Astrocyte of the hippocampus (primary cell): ENCODE measurements at places on chromosomes 6 and 20.

GRCh38 chr6:139655783-139656705, 281.6 kb upstream of the CITED2 start:
- DNase-seq, result no peak

GRCh38 chr6:126531840-126532239, 191.9 kb downstream of the CENPW start:
- DNase-seq, result no peak

GRCh38 chr6:94845742-94846141, 731.6 kb upstream of the MANEA start:
- DNase-seq, result no peak

DNA sequence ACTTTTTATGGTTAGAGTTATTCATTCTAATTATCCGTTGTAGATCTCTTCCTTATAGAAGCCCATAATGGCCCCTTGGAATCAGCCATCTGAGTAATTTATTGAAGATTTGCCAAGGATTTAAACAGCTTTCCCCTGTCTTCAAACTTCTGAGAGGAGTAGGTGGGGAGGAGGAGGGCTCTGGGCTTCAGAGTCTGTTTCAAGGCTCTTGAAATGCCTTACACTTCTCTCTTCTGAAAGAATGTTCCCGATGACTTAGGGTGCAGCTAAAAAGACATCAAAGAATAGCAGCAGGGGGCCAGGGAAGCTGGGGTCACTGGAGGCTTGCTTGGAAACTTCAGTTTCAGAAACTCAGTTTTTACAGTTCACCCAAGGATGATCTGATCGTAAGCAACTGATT, 165.3 kb downstream of the ZDHHC14 start:
- DNase-seq, result peak; percentile 22

DNA sequence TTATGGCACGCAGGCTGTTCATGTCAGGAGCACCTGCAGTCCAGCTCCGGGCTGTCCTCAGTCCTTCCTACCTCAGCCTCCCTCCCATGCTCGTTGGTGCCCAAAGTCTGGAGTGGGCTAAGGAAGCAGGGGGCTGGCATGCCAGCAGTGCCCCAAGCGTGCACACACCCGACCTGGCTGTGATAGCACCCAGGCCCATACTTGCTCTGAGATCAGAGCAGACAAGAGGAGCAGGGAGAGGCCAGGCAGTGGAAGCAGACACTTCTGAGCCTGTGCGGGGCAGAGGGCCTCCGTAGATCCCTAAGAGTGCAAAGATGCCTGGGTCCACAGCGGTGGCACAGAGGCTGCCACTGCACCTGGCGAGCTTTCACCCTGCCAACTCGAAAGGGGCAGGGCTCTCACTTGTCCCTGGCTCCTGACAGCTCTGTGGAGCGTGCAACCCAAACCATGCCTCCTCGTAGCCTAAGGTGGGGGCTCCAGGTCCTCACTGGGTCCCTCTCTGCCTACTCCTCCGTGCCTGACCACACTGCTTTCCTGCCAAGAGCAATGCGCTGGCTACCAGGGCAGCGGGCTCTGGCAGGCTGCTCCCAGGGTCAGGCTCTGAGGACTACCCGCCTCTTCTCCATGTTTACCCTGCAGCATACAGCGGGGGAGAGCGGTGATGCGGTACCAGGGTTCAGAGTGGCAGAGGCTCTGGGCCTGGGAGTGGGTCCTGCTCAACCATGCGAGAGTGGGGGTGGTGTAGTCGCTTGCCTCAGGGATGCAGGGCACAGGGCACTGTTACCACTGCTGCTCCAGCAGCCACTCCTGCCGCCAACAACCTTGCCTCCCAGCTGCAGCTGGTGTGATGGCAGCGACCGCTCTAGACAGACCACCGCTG, 59.5 kb downstream of the MANEA start:
- no peak for DNase-seq
